Common myeloid progenitor, CD34-positive (primary cell): ENCODE measurements at places on chromosomes 4 and X.

DNA sequence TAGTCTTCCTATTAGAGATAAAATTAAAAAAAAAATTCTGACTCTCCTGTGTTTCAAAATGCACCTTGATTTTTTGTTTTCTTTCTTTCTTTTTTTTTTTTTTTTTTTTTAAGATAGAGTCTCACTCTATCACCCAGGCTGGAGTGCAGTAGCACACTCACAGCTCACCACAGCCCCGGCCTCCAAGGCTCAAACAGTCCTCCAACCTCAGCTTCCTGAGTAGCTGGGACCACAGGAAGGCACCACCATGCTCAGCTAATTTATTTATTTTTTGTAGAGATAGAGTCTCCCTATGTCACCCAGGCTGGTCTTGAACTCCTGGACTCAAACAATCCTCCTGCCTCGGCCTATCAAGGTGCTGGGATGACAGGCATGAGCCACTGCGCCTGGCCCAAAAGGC is 41.1 kb upstream of the TMEM184C start:
- peak; percentile 25 for DNase-seq

GRCh38 chr4:76610751-76611547 is 175.9 kb downstream of the SHROOM3 start:
- no peak for DNase-seq

DNA sequence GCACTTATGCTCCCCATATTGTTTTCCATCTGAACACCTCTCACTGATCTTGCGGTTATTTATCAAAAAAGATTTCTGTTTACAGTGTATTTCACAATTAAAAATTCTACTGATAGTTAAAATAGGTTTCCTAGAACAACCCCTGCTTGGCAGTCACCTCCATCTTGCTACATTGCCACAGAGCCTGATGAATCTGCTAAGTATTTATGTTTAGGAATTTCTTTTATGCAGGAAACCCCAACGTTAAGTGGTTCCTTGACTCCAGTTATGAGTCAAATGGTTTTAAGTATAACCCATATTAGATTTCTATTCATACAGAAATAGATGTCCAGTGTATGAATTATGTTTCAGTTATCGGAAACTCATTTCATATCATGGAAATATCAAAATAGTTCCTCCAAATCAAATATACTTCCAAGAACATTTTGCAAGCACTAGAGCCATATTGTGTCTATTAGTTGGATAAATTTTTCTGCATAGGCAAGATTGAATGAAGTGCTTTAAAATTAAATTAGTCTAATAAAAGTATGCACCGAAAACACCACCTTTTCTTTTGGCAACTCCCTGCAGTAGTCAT is 20.6 kb downstream of the GALNT7 start:
- no peak for DNase-seq

- no peak for DNase-seq
Observed at GRCh38 chr4:151144329-151145072, 45.1 kb downstream of the RPS3A start.

DNA sequence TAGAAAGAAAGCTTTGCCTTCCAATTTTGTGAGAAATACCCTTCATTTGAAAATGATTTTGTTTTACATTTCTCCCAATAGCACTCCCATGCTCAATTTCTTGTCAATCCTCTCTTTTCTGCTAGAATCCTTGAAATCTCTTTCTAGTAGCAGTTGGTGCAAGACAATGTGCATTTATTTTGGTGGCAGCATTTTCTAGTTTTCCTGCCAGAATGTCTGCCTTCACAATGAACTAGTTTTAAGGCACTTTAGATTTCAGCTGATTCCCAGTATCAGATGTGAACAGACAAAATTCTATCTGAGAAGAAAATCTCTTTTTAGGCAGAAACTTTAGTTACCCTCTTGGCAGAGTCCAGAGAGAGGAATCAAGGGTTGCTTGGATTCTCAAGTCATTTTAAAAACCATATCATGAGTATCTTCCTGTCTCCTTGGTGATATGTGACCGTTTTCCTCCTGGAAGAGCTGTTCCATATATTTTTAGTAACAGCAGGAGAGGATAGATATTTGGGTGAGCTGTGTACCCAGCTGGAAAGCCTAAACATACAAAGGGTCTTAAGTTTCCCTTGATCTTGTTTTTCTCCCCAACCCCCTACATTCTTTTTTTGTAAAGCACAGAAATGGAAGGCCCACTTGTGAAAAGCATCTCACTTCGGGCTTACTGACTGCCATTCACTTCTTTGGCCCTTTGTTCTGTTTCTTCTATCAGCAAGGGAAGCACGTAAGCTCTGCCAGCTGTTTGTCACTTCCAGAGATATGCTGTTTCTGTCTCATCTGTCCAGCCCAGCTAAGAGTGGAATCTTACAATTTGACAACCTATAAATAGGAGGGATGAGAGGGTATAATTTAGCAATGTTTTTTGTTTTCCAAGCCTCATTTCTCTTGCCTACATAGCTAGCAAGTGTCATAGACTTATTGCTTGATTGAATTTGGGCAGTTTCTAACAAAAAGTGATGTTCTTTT is 38.7 kb downstream of the TSPAN7 start:
- no peak for DNase-seq

GRCh38 chrX:11064851-11065600 is 46.1 kb upstream of the HCCS start:
- DNase-seq: no peak

DNA sequence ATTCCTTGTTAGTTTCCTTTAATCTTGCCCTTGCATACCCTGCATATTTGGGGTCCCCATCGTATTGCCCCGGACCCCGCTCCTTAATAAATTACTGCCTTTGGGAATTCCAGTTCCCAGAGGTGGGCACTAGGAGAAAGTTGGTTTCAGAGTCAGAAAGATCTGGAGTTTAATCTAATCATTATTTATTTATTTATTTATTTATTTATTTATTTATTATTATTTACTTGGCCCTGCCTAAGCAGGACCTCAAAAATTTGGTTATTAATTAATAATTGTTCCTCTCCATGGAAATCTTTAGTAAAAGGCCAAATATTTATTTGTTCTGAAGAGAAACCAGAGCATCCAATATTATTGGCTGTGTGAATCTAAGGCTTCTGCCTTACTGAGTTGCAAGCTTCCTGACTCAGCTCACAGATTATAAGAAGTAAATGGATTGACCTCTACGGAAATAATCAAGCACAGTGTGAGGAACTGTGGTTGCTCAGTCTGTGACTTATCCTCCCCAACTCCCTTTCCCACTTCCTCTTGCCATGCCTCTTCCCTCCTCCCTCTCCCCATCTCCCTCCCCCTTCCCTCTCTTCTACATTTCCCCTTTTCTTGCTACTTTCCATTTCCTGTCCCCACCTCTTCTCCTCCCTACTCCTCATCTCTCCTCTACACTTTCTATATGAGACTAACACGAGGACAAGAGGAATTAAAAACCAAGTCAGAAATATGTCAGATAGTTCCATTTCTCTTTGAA is 61.5 kb upstream of the AP1S2 start:
- DNase-seq: peak; percentile 15

- DNase-seq: no peak
Observed at GRCh38 chrX:147850875-147851274, 60.8 kb upstream of the FMR1 start.
